Stimulated activated CD8-positive, alpha-beta memory T cell treated with anti-CD3 and anti-CD28 coated beads, Interleukin-7, amount 100 ng/mL, for 24 hours (primary cell): ENCODE measurements at places on chromosomes 2 and 18.

GRCh38 chr2:38492042-38492615 is 110.6 kb downstream of the HNRNPLL start:
- DNase-seq, result no peak

DNA sequence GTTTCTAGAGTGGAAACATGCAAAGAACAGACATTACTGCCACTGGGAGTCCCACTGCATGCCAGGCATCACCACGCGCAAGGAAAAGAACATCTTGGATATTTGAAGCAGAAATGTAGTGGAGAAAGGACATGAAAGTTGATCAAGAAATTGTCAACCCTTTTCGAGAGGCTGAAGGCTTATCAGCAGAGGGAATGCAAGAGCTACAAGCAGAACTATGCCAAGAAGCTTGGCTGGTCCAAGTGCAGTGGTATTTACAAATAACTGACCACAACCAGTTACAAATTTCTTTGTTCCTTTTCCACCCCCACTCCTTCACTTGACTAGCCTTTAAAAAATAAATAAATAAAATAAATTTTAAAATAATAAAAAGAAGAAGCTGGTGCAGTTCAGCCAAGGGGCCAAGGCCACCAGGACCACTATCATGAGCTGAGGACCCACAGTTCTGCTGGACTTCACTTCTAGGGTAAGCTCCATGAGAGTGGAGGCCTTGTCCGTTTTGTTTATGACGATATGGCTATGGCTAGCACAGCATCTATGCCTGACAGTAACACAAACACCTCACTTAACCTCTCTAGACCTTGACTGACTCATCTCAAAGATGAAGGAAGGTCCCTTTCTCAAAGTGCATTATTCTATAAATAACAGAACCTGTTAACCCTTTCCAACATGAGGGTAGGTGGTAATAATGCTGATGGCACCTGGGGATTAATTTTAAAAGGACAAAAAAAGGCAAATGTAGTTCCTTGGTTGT is 20.9 kb downstream of the MARCHF4 start:
- DNase-seq, result no peak

- no peak for DNase-seq
These were observed 69.4 kb downstream of the TET3 start for GRCh38 chr2:74053959-74054715.

GRCh38 chr18:3851159-3851558 is 401.2 kb downstream of the TGIF1 start:
- no peak for DNase-seq

DNA sequence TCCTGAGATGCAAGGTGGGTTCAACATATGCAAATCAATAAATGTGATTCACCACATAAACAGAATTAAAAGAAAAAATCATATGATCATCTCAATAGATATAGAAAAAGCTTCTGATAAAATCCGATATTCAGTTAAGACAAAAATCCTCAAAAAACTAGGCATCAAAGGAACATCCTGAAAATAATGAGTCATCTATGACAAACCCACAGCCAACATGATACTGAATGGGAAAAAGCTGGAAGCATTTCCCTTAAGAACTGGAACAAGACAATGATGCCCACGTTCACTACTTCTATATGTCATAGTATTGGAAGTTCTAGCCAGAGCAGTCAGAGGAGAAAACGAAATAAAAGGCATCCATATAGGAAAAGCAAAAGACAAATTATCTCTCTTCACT is 80.4 kb downstream of the MYO3B start:
- DNase-seq, result no peak

GRCh38 chr2:216951171-216951570 is 91.3 kb upstream of the TNP1 start:
- DNase-seq, result no peak

GRCh38 chr2:120840795-120841487 is 105.3 kb downstream of the GLI2 start:
- DNase-seq, result no peak

DNA sequence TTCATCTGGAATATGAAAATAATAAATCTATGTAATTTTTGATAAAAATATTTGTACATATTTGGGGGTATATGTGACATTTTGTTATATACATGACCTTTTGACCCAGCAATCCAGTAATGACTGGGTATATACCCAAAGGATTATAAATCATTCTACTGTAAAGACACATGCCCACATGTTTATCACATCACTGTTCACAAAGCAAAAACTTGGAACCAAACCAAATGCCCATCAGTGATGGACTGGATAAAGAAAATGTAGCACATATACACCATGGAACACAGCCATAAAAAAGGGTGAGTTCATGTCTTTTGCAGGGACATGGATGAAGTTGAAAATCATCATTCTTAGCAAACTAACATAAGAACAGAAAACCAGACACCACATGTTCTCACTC is 472.1 kb upstream of the DDX18 start:
- no peak for DNase-seq

DNA sequence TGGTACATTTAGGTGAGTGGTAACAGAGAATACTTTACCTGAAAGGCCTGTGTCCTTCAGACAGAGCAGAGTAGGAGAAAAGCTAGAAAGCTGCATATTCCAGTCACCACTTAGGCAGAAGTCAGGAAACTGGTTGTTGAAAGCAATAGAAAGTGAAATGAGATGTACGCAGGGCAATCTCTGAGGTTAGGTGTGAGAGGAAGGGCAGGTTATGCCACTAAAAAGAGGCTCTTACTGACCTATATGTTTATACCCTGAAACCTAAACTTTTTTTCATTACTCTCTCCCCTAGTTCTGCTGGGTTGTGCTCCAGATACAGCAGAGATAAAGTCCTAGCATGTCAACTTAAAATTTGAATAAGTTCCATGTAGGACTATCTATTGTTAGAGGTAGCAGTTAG is 93.5 kb downstream of the COX7A2L start:
- no peak for DNase-seq

DNA sequence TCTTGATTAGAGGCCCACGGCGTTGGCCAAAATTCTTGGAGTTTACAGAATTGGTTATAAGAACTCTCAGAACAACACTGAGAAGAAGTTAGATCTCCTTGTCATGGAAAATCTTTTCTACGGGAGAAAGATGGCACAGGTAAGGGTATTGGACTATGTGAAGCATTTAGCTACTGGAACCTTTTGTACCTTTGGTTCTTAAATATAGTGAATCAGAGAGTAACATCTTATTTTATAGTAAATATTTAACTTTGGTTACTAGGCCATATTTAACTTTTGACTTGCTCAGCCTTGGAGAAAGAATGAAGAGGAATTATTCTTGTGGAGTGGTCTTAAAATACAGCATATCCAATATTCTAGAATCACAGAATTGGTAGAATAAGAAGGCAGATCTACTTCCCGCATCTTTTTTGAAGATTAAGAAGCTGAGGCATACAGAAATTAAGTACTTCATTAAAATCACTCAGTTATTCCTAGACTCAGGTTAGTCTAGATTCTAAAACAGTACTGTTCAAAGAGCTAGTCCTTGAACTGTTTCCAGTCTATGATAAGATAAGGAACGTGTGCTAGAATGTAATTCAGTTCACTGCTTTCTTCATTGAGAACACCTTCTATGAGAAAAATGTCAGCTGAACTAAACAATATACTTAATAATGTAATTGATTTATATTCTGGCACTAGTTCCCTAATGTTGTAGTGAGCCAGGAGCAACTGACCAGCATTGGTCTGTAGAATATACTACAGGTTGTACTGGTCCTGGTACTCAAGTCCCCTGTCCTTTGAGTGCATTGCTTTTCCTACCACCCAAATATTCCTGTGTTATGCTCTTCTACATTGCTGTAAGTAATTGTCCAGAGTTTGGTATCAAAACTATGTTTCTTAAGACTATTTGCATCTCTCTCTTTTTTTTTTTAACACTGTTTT is 53.7 kb upstream of the PTH2R start:
- DNase-seq, result no peak

- DNase-seq, result no peak
These were observed 500.7 kb downstream of the RIT2 start for GRCh38 chr18:42614619-42615293.

DNA sequence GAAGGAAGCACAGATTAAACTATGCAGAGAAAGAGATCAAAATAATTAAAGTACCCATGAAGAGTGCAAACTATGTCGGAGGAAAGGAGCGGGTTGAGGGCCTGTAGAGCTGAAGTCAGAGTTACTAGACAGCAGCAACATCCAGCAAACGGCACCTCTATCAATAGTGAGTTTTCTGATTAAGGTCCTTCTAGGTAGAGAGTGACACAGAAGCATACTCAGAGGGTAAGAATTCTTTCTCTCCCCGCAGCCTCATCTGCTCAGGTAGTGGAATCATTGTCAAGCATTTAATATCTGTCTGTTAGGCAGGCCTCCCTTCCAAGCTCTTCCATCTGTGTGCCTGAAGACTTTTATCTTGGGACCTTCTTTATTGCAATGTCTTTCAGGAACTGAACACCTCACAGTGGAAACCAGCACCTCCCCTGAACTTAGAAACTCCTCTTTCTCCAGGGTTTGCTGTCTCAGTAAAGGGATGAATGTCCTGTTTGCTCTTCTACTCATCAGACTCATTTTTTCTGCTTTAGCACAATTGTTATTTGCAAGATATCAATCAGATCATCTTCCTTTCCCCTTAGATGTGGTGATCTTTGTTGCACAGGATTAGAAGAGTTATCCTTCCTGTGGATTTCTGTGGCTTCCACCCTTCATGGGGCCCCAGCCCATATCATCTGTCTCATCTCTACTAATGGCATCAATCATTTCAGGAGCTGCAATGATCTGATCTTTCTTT is 28.8 kb downstream of the SP140 start:
- no peak for DNase-seq

GRCh38 chr2:27890924-27891672 is 569 bp downstream of the BABAM2 start:
- DNase-seq, result peak; percentile 77

- DNase-seq, result no peak
These were observed 6.2 kb downstream of the ZBTB7C start for GRCh38 chr18:48402953-48403352.

- no peak for DNase-seq
These were observed 176.6 kb downstream of the SH3RF3 start for GRCh38 chr2:109305490-109306167.

GRCh38 chr2:88321449-88322248 is 130.8 kb downstream of the FOXI3 start:
- no peak for DNase-seq

DNA sequence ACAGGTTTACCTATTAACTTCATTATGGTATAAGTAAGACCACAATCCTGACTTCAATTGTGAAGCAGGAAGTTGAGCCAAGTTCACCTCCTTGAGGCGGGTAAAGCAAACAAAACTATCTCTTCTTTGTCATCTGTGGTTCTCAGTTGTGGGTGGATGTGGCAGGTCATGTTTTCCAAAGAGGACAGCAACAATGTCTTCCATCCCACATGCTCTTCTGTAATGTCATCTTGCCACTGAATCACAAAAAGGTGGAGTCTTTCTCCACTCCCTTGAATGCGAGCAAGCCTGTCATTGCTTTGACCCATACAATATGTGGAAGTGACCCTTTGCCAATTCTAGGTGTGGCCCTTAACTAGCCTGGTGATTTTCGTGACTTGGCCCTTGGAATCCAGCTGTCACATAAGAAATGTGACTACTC is 98.7 kb downstream of the GRB14 start:
- no peak for DNase-seq

- peak; percentile 46 for DNase-seq
These were observed 8.8 kb downstream of the RTP5 start for GRCh38 chr2:241877989-241878970.

- no peak for DNase-seq
These were observed 180.9 kb downstream of the PID1 start for GRCh38 chr2:229090225-229090624.

DNA sequence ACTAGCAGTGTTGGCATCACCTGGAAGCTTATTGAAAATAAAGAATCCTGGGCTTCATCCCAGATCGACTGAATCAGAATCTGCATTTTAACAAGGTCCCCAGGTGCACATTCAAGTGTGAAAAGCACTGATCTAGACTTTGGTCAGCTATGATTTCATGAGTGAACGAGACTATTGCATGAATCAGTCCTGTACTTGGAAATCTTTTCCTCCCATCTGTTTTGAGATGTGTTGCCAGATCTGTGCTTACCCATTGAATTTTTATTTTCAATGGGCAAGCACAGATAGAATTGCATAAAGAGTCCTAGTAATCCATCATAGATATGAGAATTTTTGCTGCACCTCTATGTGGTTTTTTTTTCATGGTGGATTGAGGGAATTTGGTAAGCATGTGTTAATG is 64.0 kb downstream of the PMS1 start:
- DNase-seq, result no peak
